ENCODE measurements at places on chromosomes 4 and X. TPM values are rescaled to one million over a fixed set of nuclear protein-coding genes. Genes with fewer than 3 reads are reported as not detected.

UGT2B7 gene
- not detected for total RNA-seq

- no peak for DNase-seq
- H3K4me1 ChIP-seq = no peaks in the 10 kb centered on the region
- no peak overlapping the region for H3K4me3 ChIP-seq
- no peak overlapping the region for H3K27ac ChIP-seq
Observed at GRCh38 chr4:13612569-13612968, 15.0 kb downstream of the BOD1L1 start.

GRCh38 chr4:22573198-22573597 lies 57.3 kb upstream of the ADGRA3 start:
- no peaks in the 10 kb centered on the region for H3K27me3 ChIP-seq
- no peaks in the 10 kb centered on the region for H3K36me3 ChIP-seq
- DNase-seq = peak; percentile 65
- H3K4me1 ChIP-seq = no peaks in the 10 kb centered on the region

DNA sequence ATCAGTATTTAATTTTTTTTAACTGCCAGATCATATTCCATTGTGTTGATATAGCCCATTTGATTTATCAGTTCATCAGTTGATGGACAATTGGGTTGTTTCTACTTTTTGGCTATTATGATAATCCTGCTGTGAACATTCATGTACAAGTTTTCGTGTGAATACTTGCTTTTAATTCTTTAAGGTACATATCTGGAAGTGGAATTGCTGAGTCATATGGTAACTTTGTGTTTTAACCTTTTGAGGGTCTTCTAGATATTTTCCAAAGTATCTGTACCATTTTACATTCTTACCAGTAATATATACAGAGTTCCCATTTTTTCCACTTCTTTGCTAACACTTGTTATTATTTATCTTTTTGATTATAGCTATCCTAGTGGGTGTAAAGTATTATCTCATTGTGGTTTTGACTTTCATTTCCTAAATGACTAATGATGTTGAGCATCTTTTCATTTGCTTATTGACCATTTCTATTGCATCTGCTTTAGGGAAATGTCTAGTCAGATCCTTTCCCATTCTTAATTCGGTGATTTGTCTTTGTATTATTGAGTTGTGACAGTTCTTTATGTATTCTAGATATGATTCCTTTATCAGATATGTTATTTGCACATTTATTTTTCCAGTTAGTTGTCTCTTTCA lies 75.2 kb upstream of the NUDT6 start:
- H3K36me3 ChIP-seq = no peaks in the 10 kb centered on the region
- no peaks in the 10 kb centered on the region for H3K27me3 ChIP-seq
- DNase-seq = no peak
- H3K4me3 ChIP-seq = no peak overlapping the region
- no peak overlapping the region for H3K27ac ChIP-seq

GPR143 gene
- total RNA-seq = 0.30 TPM

DNA sequence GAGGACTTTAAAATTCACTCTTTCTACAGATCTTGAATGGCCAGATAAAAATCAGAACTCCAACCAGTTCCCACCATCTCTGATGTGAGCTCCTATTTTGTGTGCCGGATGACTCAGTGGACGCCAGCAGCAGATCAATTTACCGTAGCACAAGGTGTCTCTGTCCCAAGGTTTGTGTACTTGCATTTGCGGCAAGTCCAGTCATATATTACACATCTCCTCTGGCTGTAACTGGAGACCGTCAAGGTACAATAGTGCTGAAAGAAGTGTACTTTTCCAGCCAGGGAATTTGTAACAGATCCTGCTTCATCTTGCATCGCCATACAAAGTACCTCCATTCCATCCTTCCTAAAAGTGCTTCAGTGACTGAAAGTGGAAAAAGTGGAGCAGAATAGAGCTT lies 108.2 kb upstream of the SORBS2 start:
- no peak overlapping the region for H3K27ac ChIP-seq
- no peaks in the 10 kb centered on the region for H3K36me3 ChIP-seq
- no peak for DNase-seq
- H3K4me3 ChIP-seq = no peak overlapping the region
- H3K27me3 ChIP-seq = no peaks in the 10 kb centered on the region

DNA sequence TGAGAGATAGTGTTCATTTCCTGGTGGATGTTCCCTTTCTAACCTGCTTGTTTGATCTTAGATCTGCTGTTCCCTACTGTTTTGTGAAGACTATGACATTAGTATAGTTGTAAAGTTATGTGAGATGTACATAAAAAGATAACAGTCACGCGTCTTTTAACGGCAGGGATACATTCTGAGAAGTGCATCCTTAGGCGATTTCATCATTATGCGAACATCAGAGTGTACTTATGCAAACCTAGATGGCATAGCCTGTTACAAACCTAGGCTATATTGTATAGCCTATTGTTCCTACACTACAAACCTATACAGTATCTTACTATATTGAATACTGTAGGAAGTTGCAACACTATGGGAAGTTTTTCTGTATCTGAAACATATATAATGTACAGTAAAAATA lies 50.4 kb downstream of the MCUB start:
- no peaks in the 10 kb centered on the region for H3K27me3 ChIP-seq
- DNase-seq = no peak
- H3K27ac ChIP-seq = no peak overlapping the region

- peaks cover 8% of the 10 kb centered on the region for H3K4me1 ChIP-seq
- DNase-seq = no peak
- H3K36me3 ChIP-seq = no peaks in the 10 kb centered on the region
- H3K27ac ChIP-seq = no peak overlapping the region
Observed at GRCh38 chr4:176340871-176341685, 21.3 kb downstream of the SPCS3 start.

DCAF8L2 gene
- not detected for total RNA-seq

GRCh38 chr4:145679520-145679919 lies 426 bp upstream of the C4orf51 start:
- H3K4me3 ChIP-seq = no peak overlapping the region
- DNase-seq = peak; percentile 30
- no peaks in the 10 kb centered on the region for H3K27me3 ChIP-seq
- H3K4me1 ChIP-seq = peaks cover 25% of the 10 kb centered on the region
- H3K27ac ChIP-seq = peak overlapping the region; percentile 18
- no peaks in the 10 kb centered on the region for H3K36me3 ChIP-seq

DNA sequence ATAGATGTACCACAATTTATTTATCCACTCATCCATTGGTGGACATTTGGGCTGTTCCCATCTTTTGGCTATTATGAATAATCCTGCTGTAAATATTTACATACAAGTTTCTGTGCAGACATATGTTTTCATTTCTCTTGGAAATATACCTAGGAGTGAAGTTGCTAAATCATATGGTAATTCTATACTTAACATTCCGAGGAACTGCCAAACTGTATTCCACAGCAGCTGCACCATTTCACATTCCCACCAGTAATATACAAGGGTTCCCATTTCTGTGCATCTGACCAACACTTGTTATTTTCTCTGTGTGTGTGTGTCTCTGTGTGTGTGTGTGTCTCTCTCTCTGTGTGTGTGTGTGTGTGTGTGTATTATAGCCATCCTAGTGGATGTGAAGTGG lies 15.4 kb upstream of the DOCK11 start:
- H3K36me3 ChIP-seq = no peaks in the 10 kb centered on the region
- H3K4me3 ChIP-seq = no peak overlapping the region
- no peak overlapping the region for H3K27ac ChIP-seq
- no peak for DNase-seq

GRCh38 chr4:154478547-154478946 lies 13.1 kb downstream of the DCHS2 start:
- H3K4me1 ChIP-seq = no peaks in the 10 kb centered on the region
- H3K27ac ChIP-seq = no peak overlapping the region
- no peak overlapping the region for H3K4me3 ChIP-seq
- H3K36me3 ChIP-seq = no peaks in the 10 kb centered on the region

- no peak for DNase-seq
- H3K4me1 ChIP-seq = no peaks in the 10 kb centered on the region
- no peaks in the 10 kb centered on the region for H3K36me3 ChIP-seq
- no peak overlapping the region for H3K4me3 ChIP-seq
Observed at GRCh38 chrX:119145241-119145653, 17.6 kb upstream of the KIAA1210 start.

MAGEA4 gene
- total RNA-seq = not detected

DACH2 gene
- total RNA-seq = not detected

DNA sequence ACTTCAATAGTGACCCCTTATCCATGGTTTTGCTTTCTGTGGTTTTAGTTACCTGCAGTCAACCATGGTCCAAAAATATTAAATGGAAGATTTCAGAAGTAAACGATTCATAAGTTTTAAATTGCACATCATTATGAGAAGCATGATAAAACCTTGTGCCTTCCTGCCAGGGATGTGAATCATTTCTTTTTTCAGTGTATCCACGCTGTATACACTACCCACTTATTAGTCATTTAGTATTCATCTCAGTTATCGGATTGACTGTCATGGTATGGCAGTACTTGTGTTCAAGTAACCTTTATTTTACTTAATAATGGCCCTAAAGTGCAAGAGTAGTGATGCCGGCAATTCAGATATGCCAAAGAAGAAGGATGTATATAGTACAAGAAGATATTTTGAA lies 37.7 kb upstream of the TASL start:
- DNase-seq = no peak
- no peak overlapping the region for H3K27ac ChIP-seq
- no peak overlapping the region for H3K4me3 ChIP-seq
- H3K4me1 ChIP-seq = peaks cover 6% of the 10 kb centered on the region
- no peaks in the 10 kb centered on the region for H3K36me3 ChIP-seq

UGT2B15 gene
- total RNA-seq = not detected

TRIM61 gene
- total RNA-seq = 2.2 TPM

SERPINA7 gene
- not detected for total RNA-seq
